ENCODE measurements at places on chromosomes 1 and 21.

DNA sequence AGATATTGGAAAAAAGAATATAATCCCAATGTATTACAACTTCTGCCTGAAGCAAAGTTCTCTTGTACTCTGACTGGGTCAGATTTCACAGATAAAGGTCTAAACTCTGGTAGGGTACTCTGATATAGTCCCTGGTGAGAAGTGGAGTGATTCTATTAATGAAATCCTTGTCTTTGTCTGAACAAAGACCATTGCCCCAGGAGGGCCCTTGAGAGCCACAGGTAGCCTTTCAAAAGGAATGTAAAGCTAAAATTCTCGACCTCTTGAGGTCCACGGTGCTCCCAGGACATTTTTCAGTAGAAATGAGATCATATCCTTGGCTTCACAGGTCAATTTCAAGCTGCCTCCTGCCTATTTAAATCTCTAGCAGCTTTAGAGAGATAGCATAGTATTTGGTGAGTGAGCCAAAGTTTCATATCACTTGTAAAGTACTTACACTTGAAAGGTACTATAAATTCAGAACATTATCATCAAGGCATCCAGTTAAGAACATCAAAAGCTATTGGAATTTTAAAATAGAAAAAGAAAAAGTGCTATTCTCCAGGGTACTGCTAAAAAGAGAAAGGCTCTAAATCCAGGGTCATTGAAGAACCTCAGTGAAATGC is 10.1 kb downstream of the TNNI3K start:
- no peak for DNase-seq

- DNase-seq: no peak
Observed at GRCh38 chr1:19342062-19342750, 30.1 kb downstream of the SLC66A1 start.

- DNase-seq: no peak
Observed at GRCh38 chr1:117842408-117843170, 86.8 kb downstream of the GDAP2 start.

DNA sequence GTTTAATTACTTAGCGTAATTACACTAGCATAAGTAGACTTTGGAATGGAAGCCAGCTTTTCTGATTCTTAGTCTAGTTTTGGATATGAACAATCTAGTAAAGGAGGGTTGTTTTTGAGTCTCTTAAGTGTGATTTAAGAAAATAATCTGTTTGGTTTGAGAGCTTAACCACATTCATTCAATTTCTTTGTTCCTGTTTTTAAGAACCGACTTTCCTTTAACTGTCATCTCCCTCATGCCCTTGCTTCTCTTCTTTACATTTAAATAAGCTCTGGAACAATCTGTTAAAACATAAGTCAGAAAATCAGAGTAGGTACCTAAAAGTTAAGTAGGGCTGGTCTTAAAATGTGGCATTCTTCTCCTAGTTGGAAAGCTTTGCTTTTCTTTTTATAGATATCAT is 27.7 kb downstream of the CDC42 start:
- DNase-seq: no peak

GRCh38 chr1:229048896-229049295 is 222.0 kb upstream of the RAB4A start:
- no peak for DNase-seq
